ENCODE measurements at places on chromosomes 5 and 9.

DNA sequence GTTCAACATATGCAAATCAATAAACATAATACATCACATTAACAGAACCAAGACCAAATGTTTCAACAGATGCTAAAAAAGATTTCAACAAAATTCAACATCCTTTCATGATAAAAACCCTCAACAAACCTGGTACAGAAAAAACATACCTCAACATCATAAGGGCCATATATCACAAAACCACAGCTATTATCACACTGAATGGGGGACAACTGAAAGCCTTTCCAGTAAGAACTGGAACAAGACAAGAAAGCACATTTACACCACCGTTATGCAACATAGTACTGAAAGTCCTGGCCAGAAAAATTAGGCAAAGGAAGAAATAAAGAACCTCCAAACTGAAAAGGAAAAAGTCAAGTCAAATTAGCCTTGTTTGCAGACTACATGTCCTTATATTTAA, 93.6 kb downstream of the DTWD2 start:
- no peak for DNase-seq

DNA sequence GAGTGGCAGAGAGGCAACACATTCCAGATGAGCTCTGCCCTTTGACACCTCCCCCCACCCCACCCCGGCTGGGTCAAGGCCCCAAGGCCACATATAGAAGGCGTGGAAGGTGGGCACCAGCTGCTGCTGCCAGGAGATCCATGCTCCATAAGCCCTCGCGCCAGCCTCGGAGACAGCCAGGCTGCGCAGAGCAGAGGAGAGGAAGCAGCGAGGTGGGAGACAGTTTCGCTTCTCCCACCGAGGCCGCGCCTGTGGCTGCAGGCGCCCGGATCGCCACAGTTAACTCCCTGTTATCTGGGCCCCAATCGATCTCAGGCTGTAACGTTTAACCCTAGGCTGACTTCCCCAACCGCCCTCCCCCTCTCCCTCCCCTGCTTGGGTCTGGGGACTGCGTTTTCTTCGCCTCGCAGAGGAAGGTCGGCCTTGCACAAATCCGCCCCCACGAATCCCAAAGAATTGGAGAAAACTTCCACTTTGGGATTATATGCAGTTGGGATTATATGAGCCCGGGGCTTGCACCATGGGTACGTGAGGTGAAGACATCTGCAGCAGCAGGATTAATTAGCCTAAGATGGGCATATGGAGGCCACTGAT, 1.1 kb upstream of the CXXC5 start:
- DNase-seq = no peak

DNA sequence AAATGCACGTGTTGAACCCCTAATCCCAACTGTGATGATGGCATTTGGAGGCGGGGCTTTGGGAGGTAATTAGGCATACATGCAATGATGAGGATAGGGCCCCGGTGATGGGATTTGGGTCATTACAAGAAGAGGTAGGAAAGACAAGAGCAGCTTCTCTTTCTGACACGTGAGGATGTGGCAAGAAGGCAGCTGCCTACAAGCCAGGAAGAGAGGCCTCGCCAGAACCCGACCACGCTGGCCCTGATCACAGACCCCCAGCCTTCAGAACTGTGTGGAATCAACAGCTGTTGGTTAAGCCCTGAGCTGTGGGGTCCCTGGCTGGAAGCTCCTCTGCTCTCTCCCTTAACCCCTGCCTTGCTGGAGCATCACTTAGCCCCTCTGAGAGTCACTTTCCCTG, 57.5 kb downstream of the COL23A1 start:
- DNase-seq = no peak

DNA sequence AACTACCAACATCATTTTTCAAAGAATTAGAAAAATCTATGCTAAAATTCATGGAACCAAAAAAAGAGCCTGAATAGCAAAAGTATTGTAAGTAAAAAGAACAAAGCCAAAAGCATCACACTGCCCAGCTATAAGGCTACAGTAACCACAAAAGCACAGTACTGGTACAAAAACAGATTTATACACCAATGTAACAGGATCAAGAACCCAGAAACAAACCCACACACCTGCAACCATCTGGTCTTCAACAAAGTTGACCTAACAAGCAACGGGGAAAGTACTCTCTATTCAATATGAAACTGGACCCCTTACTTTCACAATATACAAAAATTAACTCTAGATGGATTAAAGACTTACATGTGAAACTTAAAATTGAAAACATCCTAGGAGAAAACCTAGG, 94.2 kb upstream of the TARS1 start:
- DNase-seq = no peak

DNA sequence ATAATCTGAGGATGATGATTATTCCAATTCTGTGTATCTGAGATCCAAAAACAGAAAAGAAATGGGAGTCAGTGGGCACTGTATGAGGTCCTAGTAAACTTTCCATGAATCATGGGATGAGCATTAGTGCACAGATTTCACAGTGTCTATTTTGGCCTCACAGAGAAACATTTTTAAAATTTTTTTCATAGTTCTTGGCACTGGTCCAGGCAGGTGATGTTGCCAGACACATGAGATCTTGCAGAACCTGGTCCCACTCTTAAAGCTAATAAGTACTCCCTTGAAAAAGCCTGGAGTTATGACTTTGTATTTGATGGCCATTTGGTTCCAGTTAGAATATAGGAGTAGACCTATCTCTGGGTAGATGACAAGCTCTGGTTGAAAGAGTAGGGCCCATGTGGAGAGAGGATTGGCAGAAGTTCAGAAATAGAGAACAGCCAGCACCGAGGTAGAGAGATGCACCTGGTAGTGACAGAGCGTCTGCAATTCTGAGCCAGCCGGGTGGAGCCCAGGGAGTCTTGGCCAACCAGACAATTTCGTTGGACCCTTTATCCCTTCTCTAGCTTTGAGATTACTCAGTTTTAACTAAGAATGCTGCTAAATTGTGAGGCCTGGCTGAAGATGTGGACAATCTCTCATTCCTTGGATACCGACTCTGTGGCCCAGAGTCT, 6.3 kb upstream of the TNFSF15 start:
- no peak for DNase-seq

DNA sequence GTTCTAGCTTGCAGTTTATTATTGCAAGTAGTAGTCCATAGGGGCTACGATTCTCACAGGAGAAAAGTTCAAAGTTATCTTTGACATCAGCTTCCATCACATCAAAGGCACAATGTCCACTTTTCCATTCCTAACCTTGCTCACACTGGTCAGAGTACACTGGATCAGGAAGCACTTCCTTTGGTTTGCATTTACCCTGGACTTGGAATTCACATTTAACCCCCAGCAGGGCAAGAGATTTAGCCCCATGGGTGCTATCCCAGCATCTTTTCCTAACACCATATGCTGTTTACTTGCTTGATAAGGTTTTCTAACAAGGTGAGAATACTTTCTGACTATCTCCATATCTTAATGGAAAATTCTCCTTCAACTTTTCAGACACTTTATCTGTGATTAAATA, 55.6 kb upstream of the ASTN2 start:
- no peak for DNase-seq

DNA sequence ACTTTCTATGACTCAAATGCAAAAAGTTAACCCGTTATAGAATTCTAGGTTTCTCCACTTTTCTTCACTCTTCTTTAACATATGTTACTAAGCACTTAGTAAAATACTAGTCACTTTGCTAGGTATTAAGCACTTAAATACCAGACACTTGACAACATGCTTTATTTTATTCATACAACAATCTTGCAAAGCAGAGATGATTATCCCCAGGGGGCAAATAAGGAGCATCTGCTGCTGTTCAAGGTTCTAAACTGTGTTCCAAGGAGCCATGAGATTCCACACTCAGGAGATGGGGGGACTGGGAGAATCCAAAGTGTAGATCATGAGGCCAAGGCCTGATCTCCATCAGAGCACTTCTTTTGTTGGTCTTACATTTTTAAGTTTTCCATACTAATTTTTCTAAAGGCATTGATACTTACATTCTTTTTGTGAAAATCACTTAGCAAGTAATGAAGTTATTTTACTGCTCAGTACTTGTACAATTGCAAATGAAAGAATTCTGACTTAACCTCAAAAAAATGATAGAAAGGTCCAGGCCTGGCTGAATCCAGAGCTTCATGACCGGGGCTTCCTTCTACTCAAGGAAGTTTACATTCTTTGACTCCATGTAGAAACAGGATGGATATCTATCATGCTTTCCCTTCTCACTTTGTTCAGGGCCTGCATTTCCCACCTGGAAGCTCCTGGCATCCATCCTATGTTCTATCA, 504.4 kb upstream of the WWC1 start:
- no peak for DNase-seq

DNA sequence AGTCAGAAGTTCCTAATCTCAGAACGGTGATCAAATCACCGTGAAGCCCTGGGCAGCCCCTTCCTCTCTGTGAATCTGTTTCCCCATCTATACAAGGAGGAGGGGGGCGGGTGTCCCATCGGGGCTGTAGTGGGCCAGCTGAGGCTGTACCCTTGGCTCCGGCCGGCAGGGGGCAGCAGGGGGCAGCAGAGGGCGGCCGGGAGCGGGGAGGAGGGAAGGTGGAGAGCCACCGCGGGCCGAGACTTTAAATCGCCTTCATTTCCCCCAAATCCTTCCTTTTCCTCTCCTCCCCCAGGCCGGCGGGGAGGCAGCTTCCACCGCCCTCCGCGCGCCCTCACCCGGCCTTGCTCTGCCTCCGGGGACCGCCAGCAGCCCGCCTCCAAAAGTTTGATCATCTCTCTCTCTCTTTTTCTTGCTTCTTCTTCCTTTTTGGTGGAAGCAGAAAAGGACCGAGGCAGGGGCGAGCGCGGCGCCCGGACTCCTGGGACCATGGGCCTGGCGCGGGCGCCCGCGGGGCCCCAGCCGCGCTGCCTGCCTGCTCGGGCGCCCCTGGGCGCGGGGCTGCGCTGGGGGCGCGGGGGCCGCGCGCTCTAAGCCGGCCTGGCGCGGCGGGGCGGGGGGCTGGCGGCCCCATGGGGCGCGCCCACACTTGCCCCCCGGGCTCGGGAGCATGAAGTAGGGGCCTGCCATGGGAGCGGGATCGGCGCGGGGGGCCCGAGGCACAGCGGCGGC, at the start of gene COL27A1:
Gene COL27A1 (plus strand): TSS at position 275 of the 732 bp plus-strand sequence. CDS start 414 bp downstream, at position 689.
- DNase-seq = peak; percentile 70

GRCh38 chr9:36903541-36904435, 130.3 kb downstream of the PAX5 start:
- peak; percentile 12 for DNase-seq

DNA sequence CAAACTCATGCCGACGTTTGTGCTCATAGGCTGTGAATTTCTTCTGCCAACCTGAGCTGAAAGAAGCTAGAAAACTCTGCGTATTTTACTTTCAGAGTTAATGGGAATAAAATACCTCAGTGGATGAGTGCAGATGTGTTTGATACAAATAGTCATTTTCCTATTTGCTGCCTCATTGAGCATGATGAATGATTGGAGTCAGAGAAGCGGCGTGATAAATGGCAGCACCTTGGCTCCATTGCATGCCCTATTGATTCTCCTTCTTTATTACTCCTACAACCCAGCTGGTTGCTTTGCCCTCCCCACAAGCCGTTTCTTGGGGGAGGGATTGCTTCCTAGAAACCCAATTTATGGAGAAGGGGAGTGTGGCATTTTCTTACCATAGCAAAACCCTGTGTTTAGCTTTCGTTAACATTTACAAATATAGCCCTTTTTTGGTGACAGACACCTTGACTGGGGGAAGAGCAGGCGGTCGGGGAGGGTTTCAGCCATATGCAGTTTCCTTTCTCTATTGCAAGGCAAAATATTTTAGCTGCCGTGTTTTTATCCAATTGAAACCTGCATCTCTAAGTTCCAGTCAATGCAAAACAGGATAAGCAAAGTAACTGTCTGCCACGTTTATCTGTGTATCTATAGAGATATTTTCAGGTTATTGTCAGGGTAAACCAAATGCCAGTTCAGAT, 93.1 kb upstream of the TBCA start:
- DNase-seq = no peak

- no peak for DNase-seq
Observed at GRCh38 chr9:75149841-75150241, 61.5 kb downstream of the OSTF1 start.

GRCh38 chr5:127079994-127080491, 6.7 kb upstream of the C5orf63 start:
- DNase-seq = no peak

- DNase-seq = peak; percentile 30
Observed at GRCh38 chr9:121557581-121558447, 58.2 kb upstream of the GGTA1 start.

DNA sequence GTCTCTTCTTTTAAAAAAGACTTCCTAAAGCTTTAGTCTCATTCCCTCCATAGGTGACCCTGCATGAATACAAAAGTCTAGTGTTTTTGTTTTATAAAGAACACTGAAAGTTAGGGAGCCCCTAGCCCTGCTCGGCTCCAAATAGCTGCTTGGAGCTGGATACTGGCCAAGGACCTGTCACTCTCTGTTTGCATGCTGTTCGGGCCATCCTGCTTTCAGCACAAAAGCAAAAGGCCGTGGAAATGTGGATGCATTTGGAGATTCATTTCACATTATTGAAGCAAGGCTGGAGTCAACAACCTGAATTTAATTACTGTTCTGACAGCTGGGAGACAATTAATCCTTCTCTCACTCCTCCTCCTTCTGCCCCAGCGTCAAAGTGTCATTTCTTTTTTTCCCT, 151.7 kb upstream of the NMUR2 start:
- no peak for DNase-seq

DNA sequence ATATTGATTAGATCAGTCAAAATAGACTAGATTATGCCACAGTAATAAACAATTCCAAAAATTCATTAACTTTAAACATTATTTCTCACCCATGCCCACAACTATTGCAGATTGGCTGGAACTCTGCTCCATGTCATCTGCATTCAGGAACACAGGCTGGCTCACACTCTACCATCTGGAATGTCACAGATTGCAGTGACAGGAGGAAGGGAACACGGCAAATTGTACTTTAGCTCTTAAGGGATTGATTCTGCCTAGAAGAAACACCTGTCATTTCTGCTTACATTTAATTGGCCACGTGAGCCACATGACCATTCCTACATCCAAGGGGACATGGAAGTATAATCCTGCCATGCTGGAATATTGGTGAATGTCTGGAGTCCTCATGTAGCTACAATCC, 54.4 kb downstream of the ATPSCKMT start:
- DNase-seq = no peak

GRCh38 chr5:56313596-56313995, 80.5 kb upstream of the ANKRD55 start:
- DNase-seq = no peak

DNA sequence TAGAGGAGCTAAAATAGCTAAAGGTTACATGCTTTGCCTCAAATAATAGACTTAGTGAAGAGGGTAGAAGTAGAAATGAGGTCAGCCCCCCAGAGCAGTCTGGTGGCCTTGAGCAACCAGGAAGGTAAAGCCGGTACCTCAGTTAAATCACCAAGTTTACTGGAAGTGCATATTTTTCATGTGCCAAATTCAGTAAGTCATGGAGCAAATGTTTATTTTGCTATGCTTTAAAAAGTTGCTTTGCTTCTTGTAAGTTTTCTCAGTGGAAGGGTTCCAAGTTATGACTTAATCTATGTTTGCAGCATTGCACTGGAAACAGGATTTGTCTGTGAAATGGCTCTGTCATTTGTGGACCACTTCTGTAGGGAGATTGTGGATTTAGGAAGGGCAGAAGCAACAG, 256.7 kb downstream of the ARRDC3 start:
- peak; percentile 74 for DNase-seq

GRCh38 chr5:165138236-165138635, 1632.8 kb downstream of the MAT2B start:
- no peak for DNase-seq

- no peak for DNase-seq
Observed at GRCh38 chr9:93128715-93129224, 5.3 kb downstream of the NINJ1 start.

All from fibroblast of the conjunctiva (primary cell).